Thymus (tissue), 14 donors: ENCODE measurements at places on chromosomes 5 and 9.

DNA sequence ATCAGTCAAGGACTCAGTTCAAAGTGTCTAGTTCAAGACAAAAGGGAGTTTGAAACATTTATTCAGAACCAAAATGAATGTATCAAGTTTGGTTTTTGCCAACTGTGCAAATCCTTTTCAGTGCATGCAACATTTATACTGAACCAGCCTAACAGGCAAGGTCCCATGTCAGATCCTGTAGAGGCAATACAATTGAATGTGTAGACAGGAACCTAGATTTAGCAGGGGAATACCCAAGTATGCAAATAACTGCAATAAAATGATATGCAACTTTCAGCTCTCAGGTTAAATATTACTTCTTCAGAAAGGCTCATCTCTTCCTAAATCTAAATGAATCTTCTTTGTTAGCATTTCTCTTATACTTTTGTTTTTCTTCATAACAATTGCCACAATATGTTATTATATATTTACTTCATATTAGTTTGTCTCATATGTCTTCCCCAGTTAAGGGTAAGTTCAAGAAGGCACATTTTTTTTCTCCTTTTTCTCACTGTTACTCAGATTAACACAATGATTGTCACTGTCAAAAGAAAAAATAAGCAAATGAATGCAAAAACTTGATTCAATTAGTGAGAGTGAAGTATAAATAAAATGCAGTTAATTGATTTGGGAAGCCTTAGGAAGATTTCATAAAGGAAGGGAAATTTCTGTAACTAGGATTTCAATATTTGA, 163.9 kb upstream of the RASA1 start:
- H3K4me1 ChIP-seq: no peaks in the 10 kb centered on the region
- no peak for DNase-seq
- no peaks in the 10 kb centered on the region for H3K27me3 ChIP-seq

DNA sequence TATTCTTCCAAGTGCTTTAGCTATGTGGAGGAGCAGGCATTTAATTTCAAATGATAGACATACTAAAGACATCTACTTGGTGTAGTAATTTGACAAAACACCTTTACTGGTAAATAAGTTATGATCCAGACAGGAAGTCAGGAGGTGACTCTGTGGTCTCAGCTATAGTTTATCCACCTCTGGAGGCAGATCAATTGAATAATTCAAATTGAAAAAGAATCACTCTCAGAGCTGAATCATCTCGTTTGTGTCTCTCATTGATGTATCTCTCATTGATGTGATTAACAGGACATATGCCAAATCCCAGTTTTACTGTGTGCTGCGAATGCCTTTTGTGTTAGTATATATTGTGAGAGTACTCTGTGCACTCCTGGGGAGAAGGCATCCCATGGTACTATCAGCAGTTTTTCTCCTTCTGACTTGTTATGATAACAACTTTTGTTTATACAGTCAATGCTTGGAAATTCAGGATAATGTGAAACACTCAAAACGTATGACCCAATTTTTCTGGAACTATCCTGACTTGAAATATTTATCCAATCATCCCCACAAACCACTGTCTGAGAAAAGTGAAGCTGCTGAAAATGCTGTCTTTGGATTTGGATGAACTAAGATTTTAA, 48.5 kb upstream of the DAB2 start:
- DNase-seq: no peak
- no peaks in the 10 kb centered on the region for H3K36me3 ChIP-seq
- no peak overlapping the region for H3K27ac ChIP-seq
- H3K4me1 ChIP-seq: no peaks in the 10 kb centered on the region
- no peaks in the 10 kb centered on the region for H3K27me3 ChIP-seq

DNA sequence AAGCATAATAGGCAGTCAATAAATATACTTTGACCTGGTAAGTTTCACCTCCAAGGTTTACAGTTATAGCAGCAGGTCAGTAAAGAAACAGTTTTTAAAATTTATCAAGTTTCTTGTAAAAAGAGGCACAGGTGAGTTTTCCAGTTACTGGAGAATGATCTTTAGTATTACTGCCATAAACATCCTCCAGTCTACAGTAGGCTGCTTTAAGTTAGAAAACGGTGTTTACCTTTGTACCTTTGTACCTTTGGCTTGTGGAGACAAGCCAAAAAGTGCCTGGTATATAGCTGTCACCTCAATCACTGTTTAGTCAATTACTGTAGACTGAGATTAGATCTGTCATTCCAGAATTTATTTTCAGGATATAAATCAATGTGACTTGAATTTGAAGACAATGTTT, 42.7 kb upstream of the SRFBP1 start:
- H3K36me3 ChIP-seq: no peaks in the 10 kb centered on the region
- H3K4me1 ChIP-seq: no peaks in the 10 kb centered on the region
- H3K27me3 ChIP-seq: no peaks in the 10 kb centered on the region
- no peak overlapping the region for H3K4me3 ChIP-seq
- DNase-seq: no peak
- no peak overlapping the region for H3K27ac ChIP-seq

DNA sequence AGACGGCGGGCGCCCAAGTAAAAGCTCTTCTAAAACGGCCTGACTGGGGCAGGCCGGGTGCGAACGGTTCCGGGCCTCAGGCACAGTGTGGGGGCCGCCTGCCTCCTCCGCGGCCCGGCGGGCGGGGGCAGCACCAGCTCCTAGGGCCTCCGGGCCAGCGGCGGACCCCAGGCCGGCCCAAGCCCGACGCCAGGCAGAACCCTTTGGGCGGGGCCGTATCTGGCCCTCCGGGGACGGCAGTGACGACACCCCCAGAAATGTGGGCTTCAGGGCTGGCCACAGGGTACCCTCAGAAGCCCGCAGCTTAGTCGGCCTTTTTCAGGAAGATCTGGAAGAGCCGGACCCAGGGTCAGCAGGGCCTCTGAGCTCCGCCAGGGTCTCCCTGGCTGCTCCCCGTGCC, 4.0 kb downstream of the LTC4S start:
- DNase-seq: no peak
- no peak overlapping the region for H3K27ac ChIP-seq
- H3K27me3 ChIP-seq: peaks cover 36% of the 10 kb centered on the region
- H3K36me3 ChIP-seq: peaks cover 32% of the 10 kb centered on the region
- H3K4me3 ChIP-seq: no peak overlapping the region
- peaks cover 39% of the 10 kb centered on the region for H3K4me1 ChIP-seq

DNA sequence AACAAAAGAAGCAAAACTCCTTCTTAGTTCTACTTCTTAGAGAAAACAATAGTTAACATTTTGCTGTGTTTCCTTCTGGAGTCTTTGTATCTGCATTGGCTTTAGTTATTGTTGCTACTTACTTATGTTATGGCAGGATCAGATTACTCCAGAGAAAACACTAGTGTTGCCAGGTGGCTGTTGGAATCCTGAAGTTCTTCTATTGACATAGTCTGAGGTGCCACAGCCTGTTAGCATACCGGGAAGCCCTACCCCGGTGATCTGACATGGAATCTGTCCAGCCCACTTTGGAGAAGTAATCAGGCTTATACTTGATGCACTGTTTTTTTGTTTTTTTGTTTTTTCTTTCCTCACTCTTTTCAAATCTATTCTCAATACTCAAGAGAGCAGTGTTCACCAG, 68.5 kb upstream of the CEP78 start:
- no peak overlapping the region for H3K27ac ChIP-seq
- no peak overlapping the region for H3K4me3 ChIP-seq
- DNase-seq: no peak
- no peaks in the 10 kb centered on the region for H3K4me1 ChIP-seq

- no peak overlapping the region for H3K4me3 ChIP-seq
- no peaks in the 10 kb centered on the region for H3K36me3 ChIP-seq
- DNase-seq: no peak
- H3K4me1 ChIP-seq: no peaks in the 10 kb centered on the region
- H3K27me3 ChIP-seq: no peaks in the 10 kb centered on the region
These were observed 979.6 kb downstream of the DTWD2 start for GRCh38 chr5:118008779-118009178.
